Stimulated activated CD8-positive, alpha-beta memory T cell treated with anti-CD3 and anti-CD28 coated beads, Interleukin-7, amount 100 ng/mL, for 24 hours (primary cell): ENCODE measurements at places on chromosomes 4 and X.

- no peak for DNase-seq
Measured at GRCh38 chr4:114599231-114599902, 760 bp downstream of the UGT8 start.

- no peak for DNase-seq
Measured at GRCh38 chr4:172543249-172543648, 625.4 kb upstream of the GALNT7 start.

GRCh38 chrX:15960237-15960636 lies 105.6 kb upstream of the AP1S2 start:
- DNase-seq = no peak

DNA sequence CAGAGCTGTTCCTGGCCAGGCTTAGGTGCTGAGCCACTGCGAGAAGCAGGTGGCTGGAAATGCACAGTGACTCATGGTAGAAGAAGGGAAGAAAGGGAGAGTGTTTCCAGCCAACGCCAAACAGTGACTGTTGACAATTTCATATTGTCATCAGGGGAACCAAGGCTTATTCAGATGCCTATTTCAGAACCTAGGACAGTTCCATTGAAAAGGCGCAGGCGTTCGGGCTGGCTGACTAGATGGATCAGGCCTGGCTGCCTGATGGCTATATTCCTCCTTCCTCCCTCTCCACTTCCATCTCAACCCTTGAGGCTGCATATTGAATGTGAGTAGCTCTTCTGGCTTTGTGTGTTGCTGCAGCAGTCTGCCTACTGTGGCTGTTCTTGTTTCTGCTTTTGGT lies 73.0 kb upstream of the FRMPD4 start:
- DNase-seq = no peak

GRCh38 chr4:7034262-7035081 lies 8.7 kb upstream of the TADA2B start:
- no peak for DNase-seq

DNA sequence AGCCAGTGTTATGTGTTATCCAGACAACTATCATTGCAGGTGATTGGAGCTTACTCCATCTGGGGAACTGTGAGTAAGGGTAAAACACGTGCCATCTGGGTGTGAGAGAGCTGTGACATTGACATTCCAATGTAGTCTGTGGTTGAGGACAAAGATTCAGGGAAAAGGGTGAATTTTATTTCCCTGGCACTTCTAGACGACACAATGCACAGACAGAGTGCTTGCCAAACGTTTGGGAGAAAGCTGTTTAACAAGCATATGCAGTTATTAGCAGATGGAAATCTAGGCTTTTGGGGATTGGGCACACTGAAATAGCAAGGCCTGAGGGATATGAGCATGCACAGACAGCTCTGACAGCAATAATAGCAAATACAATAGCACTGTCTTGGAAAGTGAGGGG lies 21.3 kb upstream of the CTSO start:
- no peak for DNase-seq

- no peak for DNase-seq
Measured at GRCh38 chrX:8083286-8083685, 87.8 kb downstream of the VCX2 start.

DNA sequence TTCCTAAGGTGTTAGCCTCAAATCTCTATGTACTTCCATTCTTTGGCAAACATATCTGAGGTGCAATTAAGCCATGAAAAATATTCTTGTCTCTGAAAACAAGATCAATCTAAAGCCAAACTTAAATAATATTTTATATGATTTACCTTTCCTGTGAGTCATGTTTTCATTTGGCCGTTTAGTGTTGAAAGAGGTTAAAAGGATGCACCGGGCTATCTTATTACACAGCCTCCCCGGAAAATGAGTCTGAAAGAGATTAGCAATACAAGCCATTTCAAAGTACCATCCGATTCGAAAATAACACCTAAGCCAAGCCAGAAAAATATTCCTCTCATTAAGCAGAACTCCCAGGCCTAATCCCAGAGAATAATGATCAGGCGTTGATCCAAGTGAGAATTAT lies 161.5 kb upstream of the EPHA5 start:
- DNase-seq = no peak

DNA sequence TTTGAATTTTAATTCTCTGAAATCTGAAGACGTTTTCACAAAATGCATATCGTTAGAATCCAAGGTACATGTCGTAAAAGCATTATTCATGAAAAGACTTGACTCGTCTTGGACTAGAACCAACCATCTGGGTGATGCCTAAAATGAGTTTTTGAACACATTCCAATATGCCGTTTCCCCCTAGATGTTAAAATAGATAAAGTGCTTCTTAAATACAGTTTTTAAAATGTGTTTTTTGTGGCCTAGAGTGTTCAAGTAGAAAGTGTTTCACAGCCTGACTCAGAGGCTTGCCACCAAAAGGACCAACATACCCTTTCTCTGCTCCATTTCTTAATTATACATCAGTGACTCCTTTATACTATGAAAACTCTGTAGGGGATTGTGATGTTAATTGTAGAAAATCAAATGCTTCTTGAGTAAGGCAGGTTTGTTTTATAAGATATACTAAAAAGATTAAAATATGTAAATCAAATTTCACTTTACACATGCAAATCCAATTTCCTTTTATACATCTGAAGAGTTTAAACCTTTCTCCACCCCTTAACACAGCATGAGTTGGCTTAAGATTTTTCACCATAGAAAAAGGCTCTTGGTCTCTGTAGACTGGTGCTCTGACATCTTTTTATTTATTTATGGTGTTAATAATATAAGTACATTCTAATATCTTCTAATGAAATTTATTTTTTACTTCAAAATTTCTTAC lies 48.4 kb downstream of the PRKG2 start:
- no peak for DNase-seq
